RWPE2 (cell line): ENCODE measurements at places on chromosomes 5 and 9.
A peak's percentile ranks its signal among the peaks of the same experiment; 100 is the strongest.

- H3K4me3 ChIP-seq: no peak overlapping the region
- H3K36me3 ChIP-seq: no peaks in the 10 kb centered on the region
- H3K27ac ChIP-seq: no peak overlapping the region
Observed at GRCh38 chr9:138101444-138102234, 224.1 kb downstream of the CACNA1B start.

DNA sequence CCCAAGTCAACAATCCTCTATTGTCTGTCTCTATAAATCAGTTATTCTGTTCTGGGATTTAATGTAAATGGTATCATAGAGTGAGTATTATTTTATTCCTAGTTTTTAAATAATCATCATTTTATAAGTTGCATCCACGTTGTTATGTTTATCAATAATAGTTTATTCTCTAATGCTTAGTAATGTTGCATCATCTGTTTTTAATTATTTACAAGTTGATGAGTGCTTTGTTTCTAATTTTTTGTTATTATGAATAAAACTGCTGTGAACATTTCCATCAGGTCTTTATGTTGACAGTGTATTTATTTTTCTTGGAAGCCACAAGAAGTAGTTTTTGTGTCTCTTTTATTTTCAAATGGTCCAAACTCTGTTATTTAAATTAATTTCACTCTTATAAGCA lies 1201.2 kb upstream of the CDH6 start:
- peaks cover 86% of the 10 kb centered on the region for H3K27me3 ChIP-seq
- no peaks in the 10 kb centered on the region for H3K4me1 ChIP-seq
- no peak overlapping the region for H3K27ac ChIP-seq
- no peak overlapping the region for H3K4me3 ChIP-seq

GRCh38 chr9:71796100-71796767 lies 27.9 kb upstream of the CEMIP2 start:
- no peak overlapping the region for H3K27ac ChIP-seq
- H3K27me3 ChIP-seq: no peaks in the 10 kb centered on the region
- H3K4me1 ChIP-seq: no peaks in the 10 kb centered on the region
- no peaks in the 10 kb centered on the region for H3K36me3 ChIP-seq

DNA sequence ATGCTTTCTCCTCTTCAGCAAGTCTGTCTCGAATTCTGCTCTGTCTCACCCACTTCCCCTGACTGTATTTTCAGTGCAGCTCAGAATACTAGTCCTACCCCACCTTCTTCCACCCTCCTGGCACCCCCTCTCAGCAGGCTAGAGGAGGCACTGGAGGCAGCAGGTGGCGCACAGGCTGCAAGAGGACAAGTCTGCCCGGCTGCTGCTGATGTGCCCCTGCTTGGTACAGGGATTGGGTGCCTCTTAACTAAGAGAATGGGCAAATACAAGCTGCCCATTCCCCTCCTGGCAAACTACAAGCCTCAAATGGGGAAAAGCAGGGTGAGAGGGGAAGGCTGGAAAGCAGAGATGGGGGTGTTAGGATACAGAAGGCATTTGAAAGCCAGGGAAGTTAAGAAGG lies 5.1 kb downstream of the TLN1 start:
- peaks cover 67% of the 10 kb centered on the region for H3K36me3 ChIP-seq
- peak overlapping the region; percentile 87 for H3K27ac ChIP-seq
- DNase-seq: no peak
- no peak overlapping the region for H3K4me3 ChIP-seq
- peaks cover 35% of the 10 kb centered on the region for H3K4me1 ChIP-seq

- H3K27ac ChIP-seq: no peak overlapping the region
- H3K36me3 ChIP-seq: no peaks in the 10 kb centered on the region
- H3K4me1 ChIP-seq: no peaks in the 10 kb centered on the region
- no peak overlapping the region for H3K4me3 ChIP-seq
Observed at GRCh38 chr5:140000332-140000731, 42.8 kb downstream of the NRG2 start.

DNA sequence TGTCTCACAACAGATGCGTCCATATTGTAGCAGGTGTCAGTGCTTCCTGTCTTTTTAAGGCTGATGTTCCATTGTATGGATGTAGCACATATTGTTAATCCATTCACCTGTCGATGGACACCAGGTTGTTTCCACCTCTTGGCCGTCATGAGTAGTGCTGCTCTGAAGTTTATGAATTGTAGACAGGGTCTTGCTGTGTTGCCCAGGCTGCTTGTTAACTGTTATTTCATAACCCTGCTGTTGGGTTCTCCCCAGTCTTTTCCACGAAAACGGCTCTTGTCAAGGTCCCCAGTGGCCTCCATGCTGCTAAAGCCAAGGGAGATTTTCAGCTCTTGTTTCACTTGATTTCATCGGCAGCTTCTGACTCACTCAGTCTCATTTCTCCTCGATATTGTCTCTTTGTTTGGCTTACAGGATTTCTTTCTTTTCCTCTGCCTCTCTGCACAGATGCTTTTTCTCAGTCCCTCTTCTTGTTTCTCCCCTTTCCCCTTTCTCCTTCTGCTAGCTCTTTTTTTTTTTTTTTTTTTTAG lies 12.1 kb upstream of the PSD2 start:
- no peaks in the 10 kb centered on the region for H3K27me3 ChIP-seq
- DNase-seq: no peak
- H3K36me3 ChIP-seq: no peaks in the 10 kb centered on the region
- H3K27ac ChIP-seq: no peak overlapping the region
- H3K4me1 ChIP-seq: no peaks in the 10 kb centered on the region

DNA sequence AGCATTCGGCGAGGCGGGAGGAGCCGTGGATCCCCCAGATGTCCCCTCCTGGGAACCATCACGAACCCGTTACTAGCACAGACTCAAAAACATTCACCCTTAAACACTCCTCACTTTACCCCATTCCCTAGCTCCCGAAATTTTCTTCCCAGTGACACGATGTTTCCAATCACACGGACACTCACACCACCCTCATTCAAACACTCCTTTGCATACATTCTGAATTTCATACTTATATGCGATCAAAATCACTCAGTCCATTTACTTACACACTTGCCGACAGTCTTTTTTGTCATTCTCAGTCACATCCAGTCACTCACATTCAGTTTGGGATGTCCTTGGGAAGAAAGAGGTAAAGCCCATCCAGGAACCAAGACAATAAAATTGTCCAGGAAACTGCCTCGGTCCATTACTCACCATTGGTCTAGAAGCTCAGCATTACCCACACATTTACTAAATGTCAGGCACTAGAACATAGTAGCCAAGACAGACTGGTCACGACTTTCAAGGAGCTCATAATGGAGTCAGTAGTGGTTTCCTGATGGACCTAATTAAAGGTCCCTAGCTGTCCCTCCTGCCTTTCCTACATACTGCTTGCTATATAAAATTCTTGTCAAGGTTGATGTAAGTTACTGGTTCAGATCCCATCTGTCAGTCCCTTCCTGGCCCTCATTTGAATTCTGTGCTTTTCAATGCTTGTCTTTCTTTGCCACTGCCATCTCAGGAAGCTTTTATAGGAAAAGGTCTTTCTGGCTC lies 574 bp downstream of the SLC35A4 start:
- no peaks in the 10 kb centered on the region for H3K27me3 ChIP-seq
- H3K4me3 ChIP-seq: peak overlapping the region; percentile 61
- peaks cover 22% of the 10 kb centered on the region for H3K36me3 ChIP-seq

GRCh38 chr9:84703793-84704192 lies 34.3 kb downstream of the NTRK2 start:
- H3K27me3 ChIP-seq: no peaks in the 10 kb centered on the region
- H3K4me3 ChIP-seq: no peak overlapping the region
- H3K27ac ChIP-seq: no peak overlapping the region
- H3K4me1 ChIP-seq: no peaks in the 10 kb centered on the region

GRCh38 chr5:171442287-171443042 lies 23.0 kb downstream of the FGF18 start:
- H3K36me3 ChIP-seq: no peaks in the 10 kb centered on the region
- H3K27me3 ChIP-seq: no peaks in the 10 kb centered on the region
- H3K27ac ChIP-seq: no peak overlapping the region
- peak; percentile 42 for DNase-seq

GRCh38 chr5:12691330-12691729 lies 787.1 kb upstream of the CTNND2 start:
- H3K27me3 ChIP-seq: peaks cover 3% of the 10 kb centered on the region
- no peaks in the 10 kb centered on the region for H3K4me1 ChIP-seq
- H3K36me3 ChIP-seq: no peaks in the 10 kb centered on the region
- DNase-seq: no peak
- H3K27ac ChIP-seq: no peak overlapping the region

DNA sequence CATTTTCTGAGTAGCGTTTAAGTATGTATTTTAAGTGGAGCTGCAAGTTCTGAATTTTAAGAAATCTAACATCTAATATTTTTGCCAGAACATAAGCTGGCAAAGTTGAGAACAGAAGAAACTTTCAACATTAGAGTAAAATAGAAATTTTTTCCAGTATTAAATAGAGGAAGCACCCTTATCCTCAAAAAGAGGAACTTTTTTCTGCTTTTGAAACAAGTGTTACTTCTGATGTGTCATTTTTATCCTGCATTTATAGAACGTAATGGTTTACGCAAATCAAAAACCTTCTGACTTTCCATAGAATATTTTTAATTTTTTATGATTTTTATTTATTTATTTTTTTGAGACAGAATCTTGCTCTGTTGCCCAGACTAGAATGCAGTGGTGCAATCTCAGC lies 21.8 kb downstream of the ZBED3 start:
- peaks cover 76% of the 10 kb centered on the region for H3K36me3 ChIP-seq
- no peak overlapping the region for H3K4me3 ChIP-seq
- H3K27me3 ChIP-seq: no peaks in the 10 kb centered on the region

- no peak for DNase-seq
- no peaks in the 10 kb centered on the region for H3K4me1 ChIP-seq
- no peak overlapping the region for H3K27ac ChIP-seq
- H3K27me3 ChIP-seq: no peaks in the 10 kb centered on the region
- no peaks in the 10 kb centered on the region for H3K36me3 ChIP-seq
Observed at GRCh38 chr9:8136477-8136876, 336.9 kb upstream of the DMAC1 start.
